Urinary bladder (tissue), 4 donors: ENCODE measurements at places on chromosomes 4 and X. TPM values are rescaled to one million over a fixed set of nuclear protein-coding genes. Genes with fewer than 3 reads are reported as not detected.

ARR3 gene
- not detected for polyA plus RNA-seq

NUP62CL gene
- polyA plus RNA-seq: 0.58 TPM

BEND4 gene
- 0.05 TPM for polyA plus RNA-seq

TECRL gene
- not detected for polyA plus RNA-seq

FRMPD3 gene
- polyA plus RNA-seq: 0.95 TPM

ALB gene
- 20.0 TPM for polyA plus RNA-seq

ASB11 gene
- 0.05 TPM for polyA plus RNA-seq

NEUROG2 gene
- polyA plus RNA-seq: not detected

TCEAL7 gene
- 16.0 TPM for polyA plus RNA-seq

DMP1 gene
- polyA plus RNA-seq: not detected

WNK3 gene
- polyA plus RNA-seq: 0.49 TPM

CT83 gene
- polyA plus RNA-seq: not detected

TBC1D9 gene
- polyA plus RNA-seq: 14.2 TPM

CXCL8 gene
- polyA plus RNA-seq: 1.2 TPM

NUP54 gene
- 25.1 TPM for polyA plus RNA-seq

SUV39H1 gene
- polyA plus RNA-seq: 6.0 TPM

ANXA5 gene
- 248 TPM for polyA plus RNA-seq

STAP1 gene
- polyA plus RNA-seq: 0.23 TPM
